CD4-positive, CD25-positive, alpha-beta regulatory T cell (primary cell): ENCODE measurements at places on chromosomes 12 and 14. TPM values are rescaled to one million over a fixed set of nuclear protein-coding genes. Genes with fewer than 3 reads are reported as not detected.

EPYC gene
- polyA plus RNA-seq = not detected

DNA sequence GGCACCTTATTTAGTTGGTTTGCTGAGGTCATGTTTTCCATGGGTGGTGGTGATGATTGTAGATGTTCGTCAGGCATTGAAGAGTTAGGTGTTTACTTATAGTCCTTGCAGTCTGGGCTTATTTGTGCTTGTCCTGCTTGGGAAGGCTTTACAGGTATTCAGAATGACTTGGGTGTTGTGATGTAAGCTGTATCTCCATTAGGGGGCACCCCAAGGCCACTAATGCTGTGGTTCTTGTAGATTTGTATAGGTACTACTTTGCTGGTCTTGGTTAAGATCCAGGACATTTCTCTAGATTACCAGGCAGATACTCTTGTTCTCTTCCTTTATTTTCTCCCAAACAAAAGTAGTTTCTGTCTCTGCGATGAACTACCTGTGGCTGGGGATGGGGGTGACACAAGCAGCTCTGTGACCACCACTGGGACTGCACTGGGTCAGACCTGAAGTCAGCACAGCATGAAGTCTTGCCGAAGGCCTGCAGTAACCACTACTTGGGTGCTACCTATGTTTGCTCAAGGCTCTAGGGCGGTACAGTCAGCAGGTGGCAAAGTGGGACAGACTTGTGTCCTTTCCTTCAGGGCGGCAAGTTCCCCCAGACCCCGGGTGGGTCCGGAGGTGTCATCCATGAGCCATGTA lies 35.8 kb upstream of the FBXO33 start:
- H3K27ac ChIP-seq = no peak overlapping the region
- H3K4me1 ChIP-seq = no peaks in the 10 kb centered on the region
- H3K36me3 ChIP-seq = no peaks in the 10 kb centered on the region
- H3K27me3 ChIP-seq = peaks cover 3% of the 10 kb centered on the region
- no peak overlapping the region for H3K4me3 ChIP-seq
- no peak for DNase-seq

KCNJ8 gene
- polyA plus RNA-seq = 0.15 TPM

CLEC9A gene
- polyA plus RNA-seq = not detected

GRCh38 chr12:53053218-53054111 lies 3.6 kb downstream of the TNS2 start:
- peak overlapping the region; percentile 62 for H3K27ac ChIP-seq
- peaks cover 17% of the 10 kb centered on the region for H3K4me1 ChIP-seq
- peak; percentile 56 for DNase-seq
- peak overlapping the region; percentile 40 for H3K4me3 ChIP-seq

DNA sequence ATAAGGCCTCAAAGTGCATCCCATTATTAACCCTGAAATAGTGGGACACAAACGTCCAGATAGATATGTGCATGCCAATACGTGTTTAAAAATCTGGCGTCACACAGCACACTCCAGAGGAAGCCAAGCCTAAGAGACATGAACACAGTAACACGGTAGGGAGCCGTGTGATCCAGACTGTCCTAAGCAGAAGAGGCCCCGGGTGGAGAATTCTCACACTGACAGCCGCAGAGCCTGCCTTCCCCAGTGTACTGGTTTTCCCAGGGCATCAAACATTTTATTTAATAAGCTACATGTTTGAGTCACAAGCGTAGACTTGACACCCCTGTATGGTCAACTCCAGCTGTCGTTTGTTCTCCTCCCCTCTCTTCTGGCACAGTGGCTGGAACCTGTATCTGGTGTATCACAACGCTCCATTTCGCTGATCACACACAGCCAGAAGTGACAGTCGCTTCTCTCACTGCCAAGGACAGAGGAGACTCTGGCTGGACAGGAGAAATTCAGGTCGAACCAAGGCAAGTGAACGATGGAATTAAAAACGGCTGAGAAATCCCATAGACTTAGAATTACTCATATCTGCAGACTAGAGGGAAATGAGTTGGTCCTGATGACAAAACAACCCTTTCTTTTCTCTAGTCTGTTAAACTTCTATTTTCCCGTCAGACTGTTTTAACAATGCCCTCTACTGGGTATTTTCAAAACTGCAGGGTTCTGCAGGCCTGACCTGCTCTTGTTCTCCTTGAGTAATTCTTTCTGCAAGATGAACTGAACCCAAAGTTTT lies 359.9 kb downstream of the RGS6 start:
- H3K4me1 ChIP-seq = no peaks in the 10 kb centered on the region
- H3K27ac ChIP-seq = no peak overlapping the region
- H3K4me3 ChIP-seq = no peak overlapping the region
- DNase-seq = peak; percentile 1
- H3K27me3 ChIP-seq = peaks cover 19% of the 10 kb centered on the region

DNA sequence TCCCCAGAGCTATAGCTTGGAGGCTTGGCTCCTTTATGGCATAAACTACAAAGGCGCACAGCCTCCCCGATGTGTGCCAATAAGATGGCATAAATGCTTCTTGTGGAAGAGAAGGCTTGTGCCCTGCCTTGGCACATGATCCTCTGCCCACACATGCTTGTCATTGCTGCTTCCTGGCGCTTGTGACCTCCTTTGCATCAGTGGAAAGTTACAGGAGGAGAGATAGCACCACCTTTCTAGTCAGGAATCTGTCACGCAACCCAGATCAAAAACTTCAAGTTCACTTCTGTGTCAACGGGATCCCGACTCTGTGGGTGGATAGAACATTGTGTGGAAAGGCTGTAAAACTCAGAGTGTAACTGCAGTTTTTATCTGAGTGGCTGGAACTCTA lies 183.8 kb upstream of the HIF1A start:
- no peak overlapping the region for H3K4me3 ChIP-seq
- peaks cover 49% of the 10 kb centered on the region for H3K4me1 ChIP-seq
- H3K27ac ChIP-seq = peak overlapping the region; percentile 41
- no peak for DNase-seq

DNA sequence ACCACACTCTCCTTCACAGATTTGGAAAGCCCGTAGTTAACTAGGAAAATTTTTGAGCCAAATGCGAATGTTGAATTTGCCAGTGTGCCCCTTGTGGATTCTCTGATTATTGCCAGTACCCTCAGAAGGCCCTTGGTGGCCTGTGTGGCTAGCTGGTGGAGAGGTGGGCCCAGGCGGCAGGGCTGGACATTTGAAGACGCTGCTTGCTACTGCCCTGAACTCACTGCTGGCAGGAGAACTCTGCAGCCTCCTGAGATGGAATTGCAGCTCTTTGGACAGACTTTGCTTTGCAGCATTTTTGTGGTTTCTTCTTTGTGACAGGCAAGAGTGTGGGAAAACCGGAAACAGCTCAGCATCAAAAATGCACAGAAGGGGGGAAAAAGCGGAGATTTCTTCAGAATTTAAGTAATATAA lies 97.6 kb downstream of the TGFB3 start:
- H3K27ac ChIP-seq = no peak overlapping the region
- H3K4me3 ChIP-seq = no peak overlapping the region
- peaks cover 2% of the 10 kb centered on the region for H3K36me3 ChIP-seq
- no peaks in the 10 kb centered on the region for H3K27me3 ChIP-seq
- H3K4me1 ChIP-seq = no peaks in the 10 kb centered on the region

GPR65 gene
- 15.5 TPM for polyA plus RNA-seq

- DNase-seq = no peak
- H3K4me3 ChIP-seq = no peak overlapping the region
- H3K4me1 ChIP-seq = no peaks in the 10 kb centered on the region
- H3K27me3 ChIP-seq = peaks cover 11% of the 10 kb centered on the region
Measured at GRCh38 chr14:71959055-71959454, 26.8 kb downstream of the RGS6 start.

TMPRSS12 gene
- polyA plus RNA-seq = not detected

GRCh38 chr14:55356913-55357312 lies 54.7 kb downstream of the ATG14 start:
- no peaks in the 10 kb centered on the region for H3K27me3 ChIP-seq
- H3K27ac ChIP-seq = no peak overlapping the region
- no peak for DNase-seq

- no peak overlapping the region for H3K27ac ChIP-seq
- peaks cover 11% of the 10 kb centered on the region for H3K4me1 ChIP-seq
- no peaks in the 10 kb centered on the region for H3K27me3 ChIP-seq
- no peak for DNase-seq
Measured at GRCh38 chr12:120321382-120322202, 6.0 kb downstream of the PLA2G1B start.

- peak overlapping the region; percentile 74 for H3K4me3 ChIP-seq
- H3K36me3 ChIP-seq = no peaks in the 10 kb centered on the region
- H3K4me1 ChIP-seq = peaks cover 18% of the 10 kb centered on the region
- no peak for DNase-seq
- no peaks in the 10 kb centered on the region for H3K27me3 ChIP-seq
Measured at GRCh38 chr12:32139064-32139421, 32.4 kb downstream of the BICD1 start.

- H3K4me1 ChIP-seq = no peaks in the 10 kb centered on the region
- no peaks in the 10 kb centered on the region for H3K27me3 ChIP-seq
- H3K36me3 ChIP-seq = peaks cover 85% of the 10 kb centered on the region
- no peak overlapping the region for H3K4me3 ChIP-seq
Measured at GRCh38 chr12:109513977-109514376, 36.5 kb downstream of the UBE3B start.

LMNTD1 gene
- not detected for polyA plus RNA-seq

GRCh38 chr14:100400115-100400514 lies 77.0 kb downstream of the SLC25A47 start:
- no peaks in the 10 kb centered on the region for H3K27me3 ChIP-seq
- no peak overlapping the region for H3K4me3 ChIP-seq
- H3K4me1 ChIP-seq = no peaks in the 10 kb centered on the region
- no peak for DNase-seq

GRCh38 chr12:106780010-106780631 lies 5.6 kb downstream of the RIC8B start:
- no peaks in the 10 kb centered on the region for H3K27me3 ChIP-seq
- H3K27ac ChIP-seq = no peak overlapping the region
- peaks cover 14% of the 10 kb centered on the region for H3K36me3 ChIP-seq
- H3K4me1 ChIP-seq = peaks cover 10% of the 10 kb centered on the region

DNA sequence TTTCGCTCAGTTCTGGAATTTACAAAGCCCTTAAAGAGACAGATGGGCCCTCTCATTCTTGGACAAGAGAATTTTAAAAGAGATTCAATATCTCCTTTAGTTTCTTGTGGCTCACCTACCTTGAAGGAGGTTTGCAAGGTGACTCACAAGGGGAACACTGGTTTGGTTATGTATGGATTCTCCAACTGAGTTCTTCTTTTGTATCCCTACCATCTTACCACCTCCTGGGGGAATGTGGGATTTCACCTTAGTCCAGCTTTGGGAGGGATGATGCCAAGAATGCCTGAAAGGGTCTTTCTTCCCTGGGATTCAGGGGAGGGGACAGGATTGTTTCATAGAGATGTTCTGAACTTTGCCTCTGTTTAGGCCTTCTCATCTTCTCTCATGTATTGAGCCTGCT lies 3.7 kb downstream of the PPP4R4 start:
- peaks cover 20% of the 10 kb centered on the region for H3K4me1 ChIP-seq
- H3K36me3 ChIP-seq = no peaks in the 10 kb centered on the region
- no peak for DNase-seq
- H3K4me3 ChIP-seq = no peak overlapping the region

PAH gene
- polyA plus RNA-seq = not detected

DNA sequence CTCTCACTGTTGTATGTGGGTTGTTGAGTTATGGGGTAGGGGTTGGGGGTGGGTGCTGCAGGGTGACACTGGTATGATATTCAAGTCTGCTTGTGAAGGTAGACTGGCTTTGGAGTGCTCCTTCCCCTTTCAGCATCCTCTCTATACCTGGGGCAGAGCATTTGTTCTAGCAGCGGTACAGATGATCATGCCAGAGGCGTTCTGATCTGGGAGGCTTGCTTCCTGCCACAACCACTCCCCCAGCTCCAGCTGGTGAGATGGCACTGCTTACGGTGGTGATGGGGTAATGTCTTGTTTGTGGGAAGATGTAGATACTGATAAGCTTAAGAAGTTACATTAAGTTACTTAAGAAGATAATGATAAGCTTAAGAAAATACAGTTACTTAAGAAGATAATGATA lies 131.8 kb downstream of the ERC1 start:
- H3K27ac ChIP-seq = no peak overlapping the region
- peak; percentile 24 for DNase-seq
- H3K4me3 ChIP-seq = no peak overlapping the region
- H3K36me3 ChIP-seq = no peaks in the 10 kb centered on the region

DNA sequence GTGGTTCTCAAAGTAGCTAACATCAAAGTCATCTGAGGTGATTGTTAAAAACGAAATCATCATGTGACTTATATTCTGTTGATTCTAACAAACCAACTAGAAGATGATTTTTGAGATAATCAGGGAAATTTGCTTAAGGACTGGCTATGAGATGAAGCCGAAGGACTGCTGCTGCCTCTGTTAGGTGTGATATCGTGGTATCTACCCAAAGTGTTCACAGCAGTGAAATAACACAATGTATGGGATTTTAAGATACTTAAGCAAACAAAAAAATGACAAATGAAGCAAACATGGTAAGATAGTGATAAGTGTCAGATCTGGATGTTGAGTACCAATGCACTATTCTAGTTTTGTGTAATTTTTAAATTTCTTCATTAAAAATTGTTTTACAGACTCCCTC lies 59.1 kb downstream of the GXYLT1 start:
- no peaks in the 10 kb centered on the region for H3K27me3 ChIP-seq
- no peak overlapping the region for H3K4me3 ChIP-seq
- no peak overlapping the region for H3K27ac ChIP-seq
- DNase-seq = no peak

DNA sequence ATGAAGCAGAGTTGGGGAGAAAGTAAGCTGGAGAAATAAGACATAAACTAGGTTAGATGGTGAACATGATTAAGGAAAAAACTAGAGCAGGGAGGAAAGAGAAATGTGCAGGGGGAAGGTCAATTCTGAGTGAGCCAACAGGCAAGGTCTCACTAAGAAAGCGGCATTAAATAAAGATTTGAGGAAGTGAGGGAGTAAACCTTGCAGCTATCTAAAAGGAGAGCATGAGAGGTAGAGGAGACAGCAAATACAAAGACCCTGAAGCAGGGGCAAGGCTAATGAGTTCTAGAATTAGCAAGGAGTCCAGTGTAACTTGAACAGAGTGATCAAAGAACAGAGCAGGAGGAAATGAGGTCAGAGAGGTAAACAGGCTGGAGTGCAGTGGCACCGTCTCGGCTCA lies 4.4 kb upstream of the SOCS2 start:
- no peak overlapping the region for H3K4me3 ChIP-seq
- peaks cover 26% of the 10 kb centered on the region for H3K4me1 ChIP-seq
- no peaks in the 10 kb centered on the region for H3K36me3 ChIP-seq
- H3K27me3 ChIP-seq = no peaks in the 10 kb centered on the region
- H3K27ac ChIP-seq = no peak overlapping the region

DNA sequence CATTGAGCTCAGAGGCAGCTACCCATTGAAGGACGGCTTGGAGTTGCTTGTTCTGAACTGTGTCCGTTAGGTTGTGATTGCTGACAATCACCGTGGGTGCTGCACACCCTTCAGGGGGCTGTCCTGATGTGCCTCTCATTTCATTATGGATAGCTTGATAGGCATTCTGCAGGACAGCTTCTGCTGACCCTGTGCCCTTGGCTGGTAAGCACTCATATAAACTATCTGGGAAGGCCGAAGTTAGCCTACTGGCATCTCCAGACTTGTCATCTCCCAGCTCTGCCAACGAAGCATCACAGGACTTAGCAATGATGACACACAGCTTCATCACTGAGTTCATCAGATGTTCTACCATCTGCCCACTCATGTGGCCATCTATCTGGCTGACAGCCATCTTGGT lies 22.3 kb downstream of the AKAP3 start:
- no peaks in the 10 kb centered on the region for H3K4me1 ChIP-seq
- H3K36me3 ChIP-seq = no peaks in the 10 kb centered on the region
- peaks cover 2% of the 10 kb centered on the region for H3K27me3 ChIP-seq
- H3K27ac ChIP-seq = no peak overlapping the region
- H3K4me3 ChIP-seq = no peak overlapping the region

TAS2R13 gene
- polyA plus RNA-seq = not detected
